SHP77 (cell line): ENCODE measurements at places on chromosomes 5 and 9.

GRCh38 chr9:121808781-121809180 lies 157.3 kb downstream of the DAB2IP start:
- DNase-seq, result no peak

DNA sequence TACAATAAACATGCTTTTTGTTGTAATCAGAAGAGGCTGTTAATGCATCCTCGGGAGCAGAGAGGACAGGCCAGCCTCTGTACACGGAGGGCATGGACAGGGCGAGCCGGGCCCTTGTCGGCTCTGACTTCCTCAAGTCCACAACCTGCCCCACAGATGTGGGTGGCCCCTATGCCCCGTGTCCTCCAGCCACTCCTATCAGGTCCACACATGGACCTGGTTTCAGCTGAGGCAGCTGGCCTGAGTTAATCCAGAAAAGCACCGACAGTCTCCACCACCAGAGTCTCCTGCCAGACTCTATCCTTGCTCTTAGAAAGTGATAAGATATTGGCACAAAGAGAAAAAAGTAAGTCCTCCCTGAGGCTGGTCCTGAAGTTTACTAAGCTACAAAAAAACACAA lies 52.4 kb upstream of the PHYKPL start:
- DNase-seq, result no peak

- no peak for DNase-seq
These were observed 1.7 kb upstream of the ITK start for GRCh38 chr5:157178966-157179365.

DNA sequence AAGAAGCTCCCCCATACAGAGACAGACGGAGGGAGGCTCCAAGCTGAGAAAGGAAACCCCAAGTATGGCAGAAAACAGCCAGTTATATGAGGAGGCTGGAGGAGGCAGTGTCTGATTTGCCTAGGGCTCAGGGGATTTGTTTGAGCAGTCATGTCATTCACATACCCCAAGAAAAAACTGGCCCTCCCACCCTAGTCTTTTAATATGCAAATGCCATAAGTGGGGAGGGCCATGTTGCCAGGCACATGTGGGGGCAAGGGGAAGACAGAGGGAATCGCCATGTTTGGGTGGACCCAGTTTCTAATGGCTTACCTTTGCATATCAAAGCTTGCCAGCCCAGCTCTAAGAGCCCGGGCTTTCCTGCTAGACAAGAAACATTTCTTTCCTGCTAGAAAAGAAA lies 1163.8 kb downstream of the TAF11L14 start:
- no peak for DNase-seq

DNA sequence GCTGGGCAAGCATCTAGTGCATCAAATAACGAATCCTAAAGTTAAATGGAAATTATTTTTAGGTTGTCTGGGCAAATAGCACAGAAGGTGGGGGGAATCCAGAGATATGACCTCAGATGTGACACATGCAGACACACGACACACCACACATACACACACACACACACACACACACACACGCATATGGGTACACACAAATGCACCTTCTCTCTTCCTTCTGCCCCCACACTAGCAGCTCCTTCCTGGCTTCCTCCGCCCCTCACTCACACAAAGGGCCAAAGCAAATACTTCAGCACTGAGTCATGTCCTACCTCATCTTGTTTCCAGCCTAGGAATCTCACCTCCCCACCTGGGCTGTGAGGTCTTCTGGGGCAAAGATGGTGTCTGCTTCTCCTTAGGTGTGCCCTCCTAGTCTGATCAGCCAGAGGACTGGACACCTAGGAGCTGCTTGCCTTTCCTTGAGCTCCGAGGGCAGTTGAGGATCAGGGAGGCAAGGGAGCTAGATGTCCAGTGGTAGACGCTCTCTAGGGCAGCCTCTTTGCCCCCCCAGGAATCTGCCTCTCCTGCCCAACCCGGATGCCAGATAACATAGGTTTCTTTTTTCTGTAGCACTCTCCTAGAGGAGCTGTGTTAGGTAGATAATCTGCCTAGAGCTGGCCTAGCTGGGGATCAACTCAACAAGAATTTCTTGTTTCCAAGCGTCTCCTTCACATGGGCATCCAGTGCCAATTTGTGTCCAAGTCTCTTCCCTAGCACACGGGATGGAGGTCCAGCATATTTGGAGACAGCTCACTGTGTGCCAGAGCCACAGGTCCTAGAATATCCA lies 14.3 kb upstream of the JADE2 start:
- no peak for DNase-seq
